ENCODE measurements at places on chromosomes 7 and 10. TPM values are rescaled to one million over a fixed set of nuclear protein-coding genes. Genes with fewer than 3 reads are reported as not detected.

The BTBD16 gene
- 0.46 TPM for total RNA-seq

The CALCR gene
- total RNA-seq, result not detected

The OR13A1 gene
- total RNA-seq, result 0.05 TPM

The FOXI2 gene
- not detected for total RNA-seq

The C10orf67 gene
- total RNA-seq, result not detected

The IKZF1 gene
- total RNA-seq, result not detected

The SPDYE11 gene
- not detected for total RNA-seq

The DNAJC12 gene
- 57.0 TPM for total RNA-seq

The PDE1C gene
- 2.5 TPM for total RNA-seq
